ENCODE measurements at places on chromosomes 13 and 19.

GRCh38 chr19:2271234-2272103 is 10.5 kb downstream of the PEAK3 start:
- DNase-seq: no peak

GRCh38 chr19:30556230-30556711 is 184.1 kb downstream of the ZNF536 start:
- no peak for DNase-seq

DNA sequence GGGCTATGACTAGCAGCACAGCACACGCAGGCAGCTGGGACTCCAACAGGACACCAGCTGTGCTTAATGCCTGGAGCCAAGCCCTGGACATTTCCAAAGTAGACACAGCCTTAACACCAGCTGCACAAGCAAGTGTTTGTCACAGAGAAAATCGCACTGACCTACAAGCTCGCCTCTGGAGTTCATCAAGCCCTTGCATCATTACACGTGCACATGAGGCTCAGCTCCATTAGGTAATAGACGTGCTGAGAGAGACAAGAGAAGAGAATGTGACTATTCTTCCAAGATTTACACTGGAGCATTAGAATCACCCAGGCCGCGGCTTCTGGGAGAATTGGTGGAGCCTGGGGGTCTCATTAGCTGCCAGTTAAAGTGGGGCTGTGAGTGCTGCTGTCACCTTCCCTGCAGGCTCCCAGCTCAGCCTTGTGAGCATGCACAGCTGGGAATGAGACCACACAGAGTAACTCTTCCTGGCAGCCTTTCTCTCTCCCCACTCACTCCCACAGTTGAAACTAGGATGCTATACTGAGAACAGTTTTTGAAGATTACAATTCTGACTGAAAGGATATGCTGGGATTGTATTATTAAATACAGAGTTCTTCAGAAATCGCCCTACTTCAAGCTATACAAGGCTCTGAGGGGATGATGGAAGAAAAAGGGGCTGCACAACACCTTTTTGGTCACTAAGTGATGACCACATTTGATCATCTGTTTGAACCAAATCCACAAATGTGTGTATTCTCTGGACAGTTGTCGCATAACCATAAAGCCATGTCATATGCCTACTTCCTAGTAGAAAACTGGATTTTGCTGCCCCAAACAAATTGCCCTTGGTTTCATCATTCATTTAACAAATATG is 10.5 kb downstream of the STOML3 start:
- no peak for DNase-seq

DNA sequence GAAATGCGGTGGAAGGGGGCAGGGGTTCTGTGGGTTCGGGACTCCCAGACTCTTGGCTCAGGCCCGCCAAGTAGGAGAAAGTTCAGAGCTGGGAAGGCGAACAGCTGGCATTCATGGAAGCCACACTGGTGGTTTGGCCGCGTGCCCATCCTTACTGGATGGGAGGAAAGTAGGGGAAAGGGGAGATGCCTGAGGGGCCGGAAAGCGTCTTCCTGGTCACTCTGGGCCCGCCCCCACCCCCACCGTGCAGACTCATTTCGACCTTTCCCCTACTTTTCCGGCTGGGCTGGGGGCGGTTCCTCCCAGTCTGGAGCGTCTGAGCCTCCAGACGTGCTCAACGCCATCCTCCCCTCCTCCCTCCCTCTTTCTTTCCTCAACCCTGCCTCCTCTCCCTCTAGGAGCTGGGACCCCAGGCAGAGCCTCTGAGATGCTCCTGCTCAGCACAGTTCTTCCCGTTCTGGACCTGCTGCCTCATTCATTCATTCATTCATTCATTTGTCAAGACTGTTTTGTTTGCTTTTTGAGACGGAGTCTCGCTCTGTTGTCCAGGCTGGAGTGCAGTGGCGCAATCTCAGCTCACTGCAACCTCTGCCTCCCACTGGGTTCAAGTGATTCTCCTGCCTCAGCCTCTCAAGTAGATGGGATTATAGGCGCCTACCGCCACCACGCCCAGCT is 3.5 kb downstream of the ANGPTL4 start:
- DNase-seq: no peak

DNA sequence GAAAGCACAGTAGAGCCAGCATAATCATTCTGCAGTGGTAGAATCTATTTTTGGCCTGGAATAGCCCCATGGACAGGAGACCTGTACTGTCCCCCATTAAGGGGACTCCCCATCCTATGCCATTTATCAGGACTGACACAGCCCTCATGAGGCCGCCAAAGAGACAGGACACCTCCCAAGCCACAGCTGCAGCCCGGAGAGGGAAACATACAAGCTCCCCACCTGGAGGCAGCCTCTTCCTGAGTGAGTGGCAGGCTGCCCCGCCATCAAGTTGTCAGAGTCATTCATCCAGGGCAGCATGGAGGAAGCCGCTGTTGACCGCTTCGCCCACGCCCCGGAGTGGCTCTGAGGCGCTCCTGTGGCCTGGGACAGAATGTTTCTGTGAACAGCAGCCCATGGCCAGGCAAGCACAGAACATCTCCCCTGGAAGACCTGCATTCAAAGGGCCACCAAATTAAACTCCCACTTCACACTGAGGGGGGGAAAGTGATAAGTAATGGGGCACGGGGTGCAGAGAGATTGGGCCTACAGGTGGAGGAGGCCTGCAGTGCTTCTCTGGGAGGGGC is 111.3 kb downstream of the ZDHHC20 start:
- no peak for DNase-seq

All from stimulated activated CD8-positive, alpha-beta memory T cell treated with anti-CD3 and anti-CD28 coated beads, Interleukin-4, amount 100 ng/mL, for 1 hour (primary cell).